EH (cell line): ENCODE measurements at places on chromosomes 2 and 18.

- no peak for DNase-seq
Measured at GRCh38 chr2:1800716-1801388, 56.5 kb upstream of the PXDN start.

DNA sequence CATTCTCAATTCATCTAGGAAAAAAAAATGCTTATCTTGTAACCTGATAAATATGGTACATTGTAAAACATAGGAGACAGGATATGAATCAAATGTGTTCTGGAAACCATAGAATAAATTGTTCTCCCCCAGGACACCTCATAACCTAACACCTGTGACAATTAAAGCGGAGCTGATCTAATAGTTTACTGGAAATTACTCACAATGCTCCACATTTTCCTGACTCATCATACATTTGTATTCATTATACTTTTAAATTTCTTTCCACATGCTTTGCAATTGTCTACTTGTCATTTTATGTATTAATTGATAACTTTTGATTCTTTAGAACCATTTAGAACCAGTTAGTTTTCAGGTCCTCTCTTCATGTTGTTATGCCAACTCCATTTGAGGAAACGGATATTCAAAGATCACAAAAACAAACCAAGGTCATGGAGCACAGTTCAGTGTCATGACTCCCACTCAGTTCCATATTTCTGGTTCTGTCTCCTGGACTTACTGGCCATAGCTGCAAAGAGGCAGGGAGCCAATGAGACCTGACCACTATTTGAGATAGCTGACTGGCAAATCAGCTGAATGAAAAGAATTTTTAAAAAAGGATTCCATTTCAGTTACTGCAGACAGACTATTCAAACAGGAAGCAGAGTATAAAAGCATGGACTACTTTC is 128.5 kb downstream of the CALCRL start:
- peak; percentile 13 for DNase-seq

DNA sequence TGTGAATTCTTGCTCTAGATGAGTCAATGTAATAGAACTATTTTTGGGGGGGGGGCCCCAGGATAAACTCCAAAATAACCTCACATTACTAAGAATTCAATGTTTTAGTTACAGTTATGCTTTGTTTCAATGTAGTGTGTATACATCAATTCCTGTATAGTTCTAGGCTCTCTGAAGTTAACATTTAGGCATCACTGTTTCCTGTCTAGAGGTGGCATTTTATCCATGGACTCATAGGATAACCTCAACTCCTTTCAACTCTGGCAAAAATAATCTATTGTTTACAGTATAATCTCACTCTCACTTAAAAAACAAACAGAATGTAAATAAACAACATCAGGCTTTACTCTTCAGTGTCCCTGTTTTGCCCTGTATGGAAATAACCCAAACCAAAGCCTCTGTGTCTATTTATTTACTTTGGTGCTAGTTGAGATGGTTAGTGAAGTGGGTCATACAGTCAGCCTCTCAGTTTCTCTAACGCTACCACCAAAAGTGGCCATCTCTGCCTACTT is 79.3 kb upstream of the MMADHC start:
- no peak for DNase-seq

- no peak for DNase-seq
Measured at GRCh38 chr2:241762933-241763369, 13.7 kb upstream of the GAL3ST2 start.

DNA sequence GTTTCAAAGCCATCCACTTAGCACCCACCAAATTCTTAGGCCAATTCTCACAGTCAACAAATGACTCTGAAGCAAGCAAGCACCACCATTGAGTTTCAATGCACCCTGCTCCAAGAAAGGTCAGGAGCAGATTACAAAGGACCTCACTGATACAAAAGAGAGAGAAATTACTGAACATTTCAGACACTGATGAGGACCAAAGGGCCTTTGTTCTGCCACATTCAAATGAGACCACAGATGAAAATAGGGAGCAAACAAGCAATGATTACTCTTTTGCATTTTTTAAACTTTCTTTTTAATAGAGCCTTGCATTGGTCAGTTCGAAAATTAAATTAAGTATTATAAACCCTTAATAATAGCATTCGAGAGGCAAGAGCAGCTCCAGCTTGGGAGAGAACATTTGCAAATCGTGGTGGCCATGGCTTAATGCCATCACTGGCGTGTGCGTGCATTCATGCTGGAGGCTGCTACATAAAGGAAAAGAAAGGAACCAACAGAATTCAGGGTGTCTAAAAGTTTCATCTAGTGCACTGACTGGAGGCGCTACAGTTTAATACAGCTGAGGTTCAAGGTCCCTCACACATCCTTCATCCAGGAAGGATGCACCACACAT is 87.5 kb downstream of the KLF7 start:
- no peak for DNase-seq
